ENCODE measurements at places on chromosomes 1 and 21. TPM values are rescaled to one million over a fixed set of nuclear protein-coding genes. Genes with fewer than 3 reads are reported as not detected.

The IGSF9 gene
- 0.03 TPM for polyA plus RNA-seq

The MRPS6 gene
- 38.7 TPM for polyA plus RNA-seq

The PDC gene
- polyA plus RNA-seq: not detected

The GPR37L1 gene
- 0.03 TPM for polyA plus RNA-seq

The C1orf159 gene
- 14.0 TPM for polyA plus RNA-seq

The S100A3 gene
- 2.4 TPM for polyA plus RNA-seq

The S100A12 gene
- polyA plus RNA-seq: 4.6 TPM

The LCE1D gene
- polyA plus RNA-seq: not detected

The SH3BGR gene
- 87.8 TPM for polyA plus RNA-seq

The MYOG gene
- not detected for polyA plus RNA-seq

The ELF3 gene
- polyA plus RNA-seq: 2.7 TPM

The CFAP107 gene
- not detected for polyA plus RNA-seq

The LAPTM5 gene
- polyA plus RNA-seq: 13.2 TPM

The TMOD4 gene
- 0.88 TPM for polyA plus RNA-seq

The CD5L gene
- 2.1 TPM for polyA plus RNA-seq

The TMEM82 gene
- polyA plus RNA-seq: not detected

The LMOD1 gene
- 22.7 TPM for polyA plus RNA-seq

The SAMD13 gene
- 0.37 TPM for polyA plus RNA-seq

The UBE2U gene
- polyA plus RNA-seq: not detected

The CD2 gene
- polyA plus RNA-seq: 1.0 TPM

The ANKRD65 gene
- 1.2 TPM for polyA plus RNA-seq

The IRF6 gene
- polyA plus RNA-seq: 11.3 TPM

The RHOU gene
- polyA plus RNA-seq: 3.2 TPM

The KCNJ15 gene
- not detected for polyA plus RNA-seq

The BEST4 gene
- 0.44 TPM for polyA plus RNA-seq

The LDLRAD1 gene
- not detected for polyA plus RNA-seq

The BRDT gene
- not detected for polyA plus RNA-seq

The SHE gene
- 19.6 TPM for polyA plus RNA-seq

The BSND gene
- polyA plus RNA-seq: not detected

The IQGAP3 gene
- 0.22 TPM for polyA plus RNA-seq

The IL22RA1 gene
- 0.07 TPM for polyA plus RNA-seq

The AADACL4 gene
- polyA plus RNA-seq: not detected

The TTC4 gene
- 20.9 TPM for polyA plus RNA-seq

The C8B gene
- not detected for polyA plus RNA-seq

The SHISA4 gene
- polyA plus RNA-seq: 75.8 TPM

The PODN gene
- polyA plus RNA-seq: 17.3 TPM

The KLF17 gene
- polyA plus RNA-seq: not detected

The KLHDC7A gene
- not detected for polyA plus RNA-seq

The TMEM240 gene
- polyA plus RNA-seq: 12.1 TPM

The SNRNP40 gene
- 14.0 TPM for polyA plus RNA-seq

The EXO5 gene
- polyA plus RNA-seq: 3.3 TPM

The KRTAP11-1 gene
- polyA plus RNA-seq: not detected

The NUDT4B gene
- polyA plus RNA-seq: 8.1 TPM

The FUCA1 gene
- polyA plus RNA-seq: 11.2 TPM

The PAPPA2 gene
- polyA plus RNA-seq: 0.09 TPM

The C1orf74 gene
- polyA plus RNA-seq: 1.2 TPM

The SPRR1A gene
- polyA plus RNA-seq: not detected

The CELA3B gene
- polyA plus RNA-seq: not detected

The MED8 gene
- 32.4 TPM for polyA plus RNA-seq

The DNAJC28 gene
- polyA plus RNA-seq: 2.2 TPM

All from heart right ventricle (tissue), 16 donors.